Peyer's patch (tissue), 4 donors: ENCODE measurements at places on chromosomes 7 and 10. TPM values are rescaled to one million over a fixed set of nuclear protein-coding genes. Genes with fewer than 3 reads are reported as not detected.

Gene OR2A12
- total RNA-seq: not detected

GRCh38 chr7:90818341-90818740, 222.2 kb downstream of the CDK14 start:
- no peak for DNase-seq

DNA sequence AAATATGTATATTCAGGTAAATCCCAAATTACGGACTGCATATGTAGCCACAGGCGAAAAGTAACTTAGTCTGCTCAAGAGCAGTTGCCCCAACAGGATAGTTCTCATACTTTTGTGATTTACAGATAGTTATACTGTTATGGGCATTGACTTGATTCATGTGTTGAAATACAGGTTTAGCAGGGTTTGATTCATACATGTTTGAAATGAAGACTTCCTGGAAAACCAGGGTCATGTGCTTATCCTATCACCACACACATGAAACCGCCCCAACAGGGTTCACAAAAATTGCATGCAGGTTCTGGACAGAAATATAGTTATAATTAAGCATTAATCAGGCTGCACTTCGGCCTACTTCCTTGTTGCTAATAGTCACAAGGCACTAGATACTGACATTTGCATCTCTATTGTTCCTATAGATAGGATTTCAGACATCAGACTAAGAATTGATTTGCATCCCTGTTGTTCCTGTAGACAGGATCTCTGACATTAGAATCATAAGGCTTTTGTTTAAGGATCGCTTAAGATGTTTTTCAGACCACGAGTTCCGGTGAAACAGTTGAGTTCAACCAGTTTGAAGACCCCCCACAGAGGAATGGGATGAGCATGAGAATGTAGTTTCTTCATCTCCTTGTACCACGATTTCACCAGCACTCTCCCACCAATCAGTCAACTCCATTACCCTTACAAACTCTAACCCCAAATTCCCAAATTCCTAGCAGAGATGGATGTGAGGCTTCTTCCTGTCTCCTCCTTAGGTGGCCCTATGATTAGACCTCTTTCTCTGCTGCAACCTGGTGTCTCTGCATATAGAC, 2.0 kb upstream of the ZNF398 start:
- DNase-seq: no peak

GRCh38 chr10:26269754-26270153, 53.2 kb downstream of the GAD2 start:
- DNase-seq: no peak

GRCh38 chr10:132984801-132985545, 42.6 kb upstream of the CFAP46 start:
- no peak for DNase-seq

DNA sequence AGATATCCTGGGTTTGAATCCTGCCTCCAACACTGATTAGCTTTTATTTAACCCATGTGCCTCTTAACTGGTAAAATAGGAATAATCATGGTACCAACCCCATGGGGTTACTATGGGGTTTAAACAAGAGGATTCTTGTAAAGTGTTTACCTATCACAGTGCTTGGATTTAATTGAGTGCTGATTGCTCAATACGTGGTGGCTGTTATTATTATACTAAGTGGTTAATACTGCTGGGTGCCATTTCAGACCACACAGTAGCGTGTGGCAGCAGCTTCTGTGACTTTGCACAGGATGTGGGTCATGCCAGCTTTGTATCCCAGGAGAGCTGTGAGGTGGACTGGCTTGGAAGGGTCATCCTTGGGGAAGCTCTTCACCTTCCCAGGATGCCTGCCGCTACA, 177.2 kb downstream of the SEC23IP start:
- DNase-seq: no peak

DNA sequence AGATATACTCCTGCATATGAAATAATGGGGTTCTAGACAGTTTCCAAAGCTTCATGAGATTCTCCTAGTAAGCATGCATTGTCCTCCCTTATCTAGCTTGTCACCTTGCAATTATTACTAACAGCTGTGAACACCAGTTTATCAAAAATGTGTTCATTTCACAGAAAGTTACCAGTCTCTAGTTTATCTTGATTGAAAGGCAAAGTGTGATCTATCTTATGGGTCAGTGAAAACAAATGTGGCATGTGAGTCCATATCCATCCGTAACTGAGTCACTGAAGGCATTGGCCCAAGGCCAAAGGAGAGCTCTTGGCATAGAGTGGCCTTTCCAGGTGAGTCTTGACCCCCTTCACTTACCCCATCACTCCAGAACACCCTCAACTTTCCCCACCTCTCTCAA, 53.2 kb downstream of the GSAP start:
- DNase-seq: no peak

- no peak for DNase-seq
These were observed 33.4 kb upstream of the AFAP1L2 start for GRCh38 chr10:114437473-114438292.

DNA sequence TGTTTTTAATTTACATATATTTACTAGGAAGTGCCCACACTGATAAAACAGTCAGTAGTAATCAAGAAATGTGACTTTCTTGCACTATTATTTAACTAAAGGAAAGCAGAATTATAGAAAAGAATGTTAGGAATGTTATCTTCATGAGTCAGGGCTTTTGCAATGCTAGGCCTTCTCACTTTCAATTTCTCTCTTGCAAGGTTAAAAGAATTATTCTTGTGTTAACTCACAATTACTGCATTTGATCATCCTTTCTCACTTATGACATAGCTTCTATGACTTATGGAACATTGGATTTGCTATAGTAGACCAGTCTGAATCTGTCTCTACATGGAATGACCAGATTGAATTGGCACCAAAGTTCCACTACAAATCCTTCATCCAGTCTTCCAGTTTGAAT, 192.4 kb downstream of the SDK1 start:
- DNase-seq: no peak

DNA sequence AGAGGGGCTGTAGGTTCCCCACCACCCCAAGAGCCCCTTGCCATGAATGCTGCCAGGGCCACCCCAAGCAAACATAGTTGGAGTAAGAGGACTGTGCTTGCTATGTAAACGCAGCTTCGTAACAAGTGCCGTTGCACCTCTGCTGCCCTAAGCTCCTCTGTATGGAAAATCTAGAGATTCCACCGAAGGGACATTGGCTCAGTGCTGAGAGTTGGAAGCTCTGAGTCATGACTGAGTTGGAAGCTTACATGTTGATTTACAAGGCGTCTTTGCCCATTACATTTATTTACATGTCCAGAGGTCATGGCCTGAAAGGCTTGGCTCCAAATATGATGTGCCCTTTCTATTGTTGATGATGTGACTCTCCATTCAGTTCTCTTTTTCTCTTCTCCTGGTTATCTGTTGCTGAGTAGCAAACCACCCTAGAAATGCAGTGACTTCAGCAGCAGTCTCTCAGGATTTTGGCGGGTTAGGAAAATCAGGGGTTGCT, 233.1 kb upstream of the TCF7L2 start:
- DNase-seq: peak; percentile 58

Gene TMEM130
- not detected for total RNA-seq

DNA sequence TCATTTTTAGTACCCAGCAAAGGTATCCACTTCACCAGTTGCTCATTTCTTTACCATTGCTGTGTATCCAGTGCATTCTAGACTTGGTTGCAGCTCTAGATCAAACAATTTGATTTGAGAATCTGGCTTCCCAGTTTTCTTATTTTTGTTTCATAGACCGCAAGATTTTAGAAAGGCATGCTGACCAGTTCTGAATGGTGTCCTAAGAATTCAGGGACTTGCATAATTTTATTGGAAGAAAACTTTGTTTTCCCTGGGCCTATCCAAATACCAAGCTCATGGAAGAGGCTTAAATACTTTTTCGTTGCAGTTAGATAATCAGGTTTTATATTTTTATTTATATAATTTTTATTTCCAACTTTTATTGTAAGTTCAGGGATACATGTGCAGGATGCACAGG, 58.3 kb downstream of the BICC1 start:
- no peak for DNase-seq

DNA sequence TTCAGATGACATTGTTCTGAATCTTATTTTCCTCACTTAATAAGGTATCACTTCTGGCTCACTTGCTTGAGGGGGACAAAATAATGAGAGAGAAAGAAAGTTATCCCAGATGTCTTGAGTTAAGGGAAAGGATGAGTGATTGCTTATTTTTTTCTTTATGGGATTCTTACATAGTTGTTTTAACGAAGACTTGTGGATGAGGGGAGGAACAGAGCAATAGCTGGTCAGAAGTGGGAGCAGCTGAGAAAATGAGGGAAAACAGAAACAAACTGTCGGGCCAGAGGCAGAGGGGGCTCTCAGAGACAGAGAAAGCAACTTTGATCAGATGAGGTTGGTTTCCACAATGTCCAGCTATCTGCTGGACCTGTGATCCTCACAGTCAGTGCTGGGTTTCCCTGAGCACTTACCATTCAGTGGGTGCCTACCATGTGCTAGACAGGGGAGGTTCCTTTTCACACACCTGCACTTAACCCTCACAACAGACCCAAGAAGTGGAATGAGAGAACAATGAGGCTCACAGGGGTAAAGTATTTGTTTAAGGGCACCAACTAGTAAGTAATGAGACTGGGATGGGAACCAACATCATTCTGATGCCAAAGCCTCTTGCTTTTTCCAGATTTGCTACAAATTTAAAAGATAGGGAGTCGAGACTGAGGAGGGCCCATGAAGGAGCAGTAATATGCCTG, 64.2 kb downstream of the BICC1 start:
- no peak for DNase-seq

DNA sequence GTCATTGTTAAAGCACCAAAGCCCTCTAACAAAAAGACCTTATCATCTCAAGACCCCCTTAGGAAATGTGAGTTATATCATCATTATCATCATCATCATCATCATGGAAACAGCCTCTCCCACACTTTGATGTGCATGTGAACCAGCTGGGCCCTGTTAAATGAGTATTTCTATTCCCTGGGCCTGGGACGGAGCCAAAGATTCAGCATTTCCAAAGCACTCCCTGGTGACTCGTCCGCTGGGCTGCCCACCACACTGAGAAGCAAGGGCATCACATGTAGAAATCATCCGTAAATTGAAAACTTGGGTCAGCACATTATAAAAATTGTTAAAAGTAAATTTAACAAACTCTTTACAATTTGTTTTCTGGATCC, 88.6 kb downstream of the PTPRN2 start:
- DNase-seq: no peak

Gene SH2B2
- total RNA-seq: 2.0 TPM

- no peak for DNase-seq
These were observed 9.4 kb downstream of the WBP1L start for GRCh38 chr10:102752934-102753664.

- no peak for DNase-seq
These were observed 129.7 kb downstream of the PLCE1 start for GRCh38 chr10:94123258-94123995.
